Stimulated activated CD8-positive, alpha-beta memory T cell treated with anti-CD3 and anti-CD28 coated beads, Interleukin-7, amount 100 ng/mL, for 1 hour (primary cell): ENCODE measurements at places on chromosomes 7 and 10.

GRCh38 chr10:11046776-11047160, 29.1 kb downstream of the CELF2 start:
- no peak for DNase-seq

- DNase-seq, result no peak
Observed at GRCh38 chr7:139924461-139924860, 95.4 kb downstream of the TBXAS1 start.

DNA sequence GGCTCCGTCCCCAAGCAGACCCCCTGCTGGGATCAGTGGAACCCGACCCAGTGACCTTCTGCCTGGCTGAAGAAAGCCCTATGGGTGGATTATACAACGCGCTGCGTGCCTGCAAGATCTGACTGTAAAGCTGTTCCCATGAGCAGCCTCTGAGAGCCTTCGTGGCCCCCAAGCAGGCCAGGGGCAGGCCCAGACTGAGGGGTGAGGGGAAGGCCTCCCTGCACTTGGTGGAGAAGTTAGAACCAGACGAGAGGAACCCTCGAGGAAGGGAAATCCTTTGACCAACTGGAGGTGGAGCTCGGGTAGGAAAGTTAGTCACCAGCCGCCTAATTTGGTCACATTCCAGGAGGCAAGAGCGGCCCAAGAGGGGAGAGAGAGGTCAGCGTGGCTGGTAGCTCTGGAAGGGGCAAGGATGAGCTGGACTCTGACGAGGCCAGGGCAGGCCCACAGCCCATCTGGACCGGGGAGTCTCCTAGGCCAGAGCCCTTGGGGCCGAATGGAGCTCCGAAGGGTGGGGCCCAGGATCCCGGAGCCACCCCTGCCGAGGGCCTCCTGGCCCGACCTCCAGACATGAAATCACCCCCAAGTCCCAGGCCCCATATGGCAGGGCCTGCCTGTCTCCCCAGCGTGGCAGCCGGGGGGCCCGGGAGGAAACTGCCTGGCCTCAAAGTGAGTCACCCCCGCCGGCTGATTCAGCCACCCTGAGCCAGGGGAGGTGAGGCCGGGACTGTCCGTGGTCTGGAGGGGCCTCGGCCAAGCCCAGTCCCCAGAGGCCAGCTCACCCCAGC, 23.3 kb upstream of the PDGFA start:
- no peak for DNase-seq

GRCh38 chr10:101331956-101332355, 22.0 kb upstream of the BTRC start:
- no peak for DNase-seq

- DNase-seq, result no peak
Observed at GRCh38 chr10:24929056-24929544, 23.3 kb downstream of the PRTFDC1 start.

GRCh38 chr7:101096957-101097347, 11.7 kb downstream of the TRIM56 start:
- no peak for DNase-seq

DNA sequence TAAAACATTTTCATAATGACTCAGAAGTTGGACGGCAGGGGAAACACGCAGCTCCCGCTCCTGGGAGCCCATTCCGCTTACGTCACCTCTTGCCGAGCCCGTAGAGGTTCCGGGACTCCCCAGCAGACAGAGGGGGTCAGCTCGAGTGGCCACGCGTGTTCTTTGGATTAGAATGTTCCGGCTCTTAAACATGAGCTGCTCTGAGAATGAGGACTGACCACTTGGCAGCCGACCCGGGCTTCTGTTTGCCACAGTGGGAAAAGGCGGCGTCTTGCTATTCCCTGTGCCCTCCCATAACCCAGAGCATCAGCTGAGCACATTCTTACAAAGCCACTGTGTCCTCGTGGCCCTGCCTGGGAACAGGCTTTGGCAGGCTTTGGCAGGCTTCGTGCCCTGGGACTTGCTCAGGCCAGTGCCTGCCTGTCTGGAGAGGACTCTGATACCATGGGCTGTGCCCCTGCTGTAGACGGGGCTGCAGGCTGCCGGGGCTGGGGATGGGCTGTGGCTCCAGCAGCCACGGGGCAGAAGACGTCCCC, 40.1 kb downstream of the PFKP start:
- no peak for DNase-seq

GRCh38 chr7:102063690-102064180, 222.9 kb upstream of the SH2B2 start:
- DNase-seq, result no peak

- DNase-seq, result no peak
Observed at GRCh38 chr7:134028853-134029252, 98.3 kb upstream of the LRGUK start.

DNA sequence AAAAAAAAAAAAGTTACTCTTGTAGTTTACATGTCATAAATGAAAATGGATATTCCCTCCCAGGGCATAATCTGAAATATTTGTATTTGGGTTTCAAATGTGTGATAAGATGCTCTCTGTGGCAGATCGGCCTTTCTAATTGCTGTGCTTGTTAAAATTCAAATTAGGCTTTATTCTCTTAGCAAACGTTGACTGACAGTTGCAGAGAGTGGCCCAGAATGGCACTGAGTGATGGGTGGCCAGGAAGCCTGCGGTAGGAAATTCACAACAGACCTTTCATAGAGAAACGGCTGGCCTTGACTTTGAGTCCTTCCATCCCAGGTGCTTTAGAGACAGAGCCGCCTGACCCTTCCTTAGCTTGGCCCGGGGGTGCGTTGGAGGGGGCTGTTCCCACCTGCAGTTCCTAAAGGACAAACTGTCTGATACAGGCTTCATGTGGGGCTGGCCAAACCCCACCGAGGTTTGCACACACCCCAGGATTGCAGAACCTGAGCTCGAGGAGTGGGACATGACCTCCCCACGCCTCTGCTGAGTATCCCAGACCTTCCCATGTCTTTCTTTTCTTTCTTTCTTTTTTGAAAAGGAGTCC, 152.7 kb downstream of the CUX1 start:
- no peak for DNase-seq

GRCh38 chr10:47449979-47450378, 33.9 kb downstream of the ANXA8 start:
- no peak for DNase-seq

- no peak for DNase-seq
Observed at GRCh38 chr7:55140221-55140940, 121.6 kb downstream of the EGFR start.

DNA sequence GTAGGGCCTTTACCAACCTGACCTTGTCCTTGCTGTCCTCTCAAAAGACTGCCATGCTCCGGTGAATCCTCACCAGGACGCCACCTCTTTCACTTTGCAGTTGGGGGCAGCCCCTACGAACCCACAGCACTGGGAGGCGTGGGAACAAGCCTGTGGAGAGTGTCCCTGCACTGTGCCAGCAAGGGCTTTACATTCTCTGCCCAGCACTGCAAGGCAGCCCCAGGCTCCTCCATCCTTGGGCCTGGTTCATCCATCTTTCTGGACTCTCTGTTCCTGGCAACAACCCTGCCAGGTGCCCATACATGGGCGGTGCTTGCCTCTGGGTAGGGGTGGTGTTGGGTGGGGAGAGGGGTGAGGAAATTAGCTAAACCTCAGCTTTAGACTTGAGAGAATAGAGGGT, 1.4 kb downstream of the CHAT start:
- DNase-seq, result no peak

- no peak for DNase-seq
Observed at GRCh38 chr10:35707642-35708425, 65.7 kb upstream of the FZD8 start.

DNA sequence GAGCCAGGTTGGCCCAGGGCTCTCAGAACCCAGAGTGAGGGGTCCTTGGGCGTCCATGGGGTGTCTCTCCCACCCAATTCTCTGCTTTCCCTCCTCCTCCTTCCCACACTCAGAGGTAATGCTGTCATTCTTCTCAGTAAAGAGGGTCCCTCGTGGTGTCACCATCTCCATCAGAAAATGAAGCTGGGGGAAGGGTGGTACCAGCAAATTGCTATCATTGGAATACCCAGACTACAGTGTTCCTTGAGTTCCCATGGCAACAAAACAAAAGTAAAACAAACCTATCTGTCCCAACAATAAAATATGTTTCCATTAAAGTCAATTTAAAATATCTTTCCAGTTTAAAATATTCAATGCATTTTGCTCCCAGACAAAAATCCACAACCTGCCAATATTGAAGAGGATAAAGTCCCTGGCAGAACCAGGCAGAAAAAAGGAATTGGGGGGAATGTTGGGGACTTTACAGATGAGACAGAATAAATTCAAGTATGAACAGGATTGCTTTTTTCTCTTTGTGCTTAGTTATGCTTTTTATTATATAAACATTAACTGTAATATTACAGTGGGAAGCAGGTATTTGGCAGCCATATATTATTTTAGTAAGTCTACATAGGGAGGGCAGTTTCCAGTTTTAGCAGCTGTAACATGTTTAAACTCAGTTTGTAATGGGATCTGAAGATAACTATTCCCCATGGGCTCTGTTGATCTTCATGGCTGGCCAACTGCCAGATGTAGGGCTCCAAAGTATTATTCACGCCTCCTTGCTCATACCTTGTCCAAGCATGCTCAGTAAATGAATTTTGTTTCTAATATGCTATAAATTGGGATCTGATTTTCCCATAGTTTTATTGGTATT, 182.1 kb downstream of the ARID5B start:
- DNase-seq, result no peak

- DNase-seq, result no peak
Observed at GRCh38 chr10:101814466-101815071, 3.7 kb downstream of the OGA start.

DNA sequence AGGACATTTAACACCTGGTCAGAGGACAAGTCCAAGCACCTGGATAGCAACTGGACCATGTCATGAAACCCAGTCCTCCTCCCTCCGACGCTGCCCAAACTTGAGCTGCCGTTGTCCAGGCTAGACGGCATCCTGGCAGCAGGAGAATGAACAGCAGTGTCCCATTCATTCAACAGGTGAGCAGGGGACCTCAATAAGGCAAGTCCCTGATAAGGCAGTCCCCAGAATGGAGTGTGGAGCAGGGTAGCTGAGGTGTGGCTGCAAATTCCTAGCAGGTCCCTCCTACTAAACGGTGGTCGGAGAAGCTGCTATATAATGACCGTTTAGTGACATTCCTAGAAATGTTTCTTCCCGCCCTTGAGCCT, 169.8 kb downstream of the PRKAG2 start:
- no peak for DNase-seq

- no peak for DNase-seq
Observed at GRCh38 chr10:103622286-103622685, 128.8 kb downstream of the NEURL1 start.

- no peak for DNase-seq
Observed at GRCh38 chr7:39432807-39433416, 133.3 kb upstream of the YAE1 start.

DNA sequence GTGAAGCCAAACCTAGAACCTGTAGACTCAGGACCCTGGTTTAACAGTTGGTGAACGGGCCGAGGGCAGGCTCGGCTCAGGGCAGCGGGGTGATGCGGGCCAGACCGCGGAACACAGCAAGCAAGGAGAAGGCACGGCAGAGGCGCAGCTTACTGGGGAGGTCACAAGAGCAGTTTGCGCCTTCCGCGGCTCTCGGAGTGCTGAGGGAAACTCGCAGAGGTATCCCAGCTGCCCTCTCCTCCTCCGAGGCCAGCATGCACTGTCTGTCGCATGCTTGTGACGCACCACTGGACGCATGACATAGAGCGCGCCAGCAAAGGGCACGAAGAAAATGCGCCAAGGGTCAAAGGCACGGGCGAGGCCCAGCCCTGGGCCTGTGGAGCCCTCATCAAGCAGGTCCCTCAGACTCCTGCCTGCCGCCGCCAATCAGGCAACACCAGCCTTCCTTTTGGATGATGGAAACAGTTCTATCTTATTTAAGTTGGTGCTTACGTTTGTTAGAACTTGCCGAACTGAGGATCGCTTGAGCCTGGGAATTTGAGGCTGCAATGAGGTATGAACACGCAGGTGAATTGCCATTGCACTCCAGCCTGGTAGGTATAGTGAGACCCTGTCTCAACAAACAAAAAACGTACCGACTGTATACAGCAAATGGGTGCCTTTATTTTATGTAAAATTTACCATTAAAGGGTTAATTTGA, 574.3 kb upstream of the GHITM start:
- no peak for DNase-seq

DNA sequence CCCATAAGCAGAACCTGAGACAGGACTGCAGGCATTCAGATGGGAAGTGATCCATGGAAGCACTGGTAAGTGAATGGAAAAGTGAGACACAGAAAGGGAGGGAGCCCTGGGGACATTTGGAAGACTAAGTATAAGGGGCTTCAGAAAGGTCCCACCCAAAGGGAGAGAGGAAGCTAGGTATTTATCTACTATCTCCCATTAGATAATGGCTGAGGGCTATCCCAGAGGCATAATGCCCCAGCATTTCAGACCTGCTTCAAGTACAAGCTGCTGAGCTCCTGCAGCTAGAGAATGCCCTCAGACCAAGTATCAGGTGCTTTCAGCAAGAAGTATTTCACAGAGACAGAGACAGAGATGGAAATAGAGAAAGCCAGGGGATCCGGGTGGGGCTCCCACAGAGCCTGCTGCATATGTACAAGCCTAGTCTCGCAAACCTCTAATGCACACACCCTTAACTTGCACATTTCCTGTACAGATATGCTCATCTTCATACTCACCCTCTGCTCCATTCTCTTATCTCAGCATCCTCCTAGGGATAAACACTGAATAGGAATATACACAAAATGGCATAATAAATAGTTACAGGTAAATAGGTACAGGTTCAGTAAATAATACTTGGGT, 20.2 kb downstream of the KDM7A start:
- DNase-seq, result no peak

GRCh38 chr7:20797462-20798080, 10.9 kb upstream of the SP8 start:
- DNase-seq, result no peak

DNA sequence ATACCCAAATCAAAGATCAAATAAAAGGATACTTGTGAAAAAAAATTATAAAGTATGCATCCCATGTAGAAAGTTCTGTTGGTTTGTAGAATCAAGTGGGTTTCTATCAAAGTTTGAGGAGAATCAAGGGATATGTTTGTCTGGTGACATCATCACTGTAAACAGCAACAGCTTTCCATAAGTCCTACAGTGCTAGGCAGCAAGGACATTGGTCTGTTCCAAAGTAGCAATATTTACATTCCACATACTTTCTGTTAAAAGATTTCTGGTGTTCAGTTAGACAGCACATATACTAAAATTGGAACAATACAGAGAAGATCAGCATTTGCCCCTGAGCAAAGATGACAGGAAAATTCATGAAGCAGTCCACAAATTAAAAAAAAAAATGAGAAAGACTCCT, 683.9 kb downstream of the XPNPEP1 start:
- DNase-seq, result no peak

DNA sequence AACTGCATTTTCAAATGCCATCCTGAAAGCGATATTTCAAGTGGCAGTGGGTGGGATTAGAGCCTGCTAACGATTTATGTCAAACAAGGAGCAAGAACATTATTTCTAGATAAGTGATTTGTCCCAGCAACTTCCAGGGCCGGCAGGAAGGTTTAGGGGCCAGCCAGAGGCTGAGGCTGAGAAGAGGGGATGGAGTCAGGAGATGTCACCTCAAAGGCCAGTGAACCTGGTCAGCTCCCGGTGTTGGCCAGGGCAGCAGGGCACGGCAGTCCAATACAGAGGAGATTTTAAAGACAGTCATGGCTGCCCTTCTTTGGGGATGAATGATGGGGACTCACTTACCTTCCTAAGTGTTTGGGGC, 105.7 kb upstream of the PPIF start:
- DNase-seq, result no peak
